ENCODE measurements at places on chromosomes 3 and 15.

- DNase-seq: no peak
Measured at GRCh38 chr3:117630469-117630868, 920.9 kb downstream of the TUSC7 start.

GRCh38 chr3:185714085-185714484 lies 110.8 kb downstream of the IGF2BP2 start:
- DNase-seq: no peak

DNA sequence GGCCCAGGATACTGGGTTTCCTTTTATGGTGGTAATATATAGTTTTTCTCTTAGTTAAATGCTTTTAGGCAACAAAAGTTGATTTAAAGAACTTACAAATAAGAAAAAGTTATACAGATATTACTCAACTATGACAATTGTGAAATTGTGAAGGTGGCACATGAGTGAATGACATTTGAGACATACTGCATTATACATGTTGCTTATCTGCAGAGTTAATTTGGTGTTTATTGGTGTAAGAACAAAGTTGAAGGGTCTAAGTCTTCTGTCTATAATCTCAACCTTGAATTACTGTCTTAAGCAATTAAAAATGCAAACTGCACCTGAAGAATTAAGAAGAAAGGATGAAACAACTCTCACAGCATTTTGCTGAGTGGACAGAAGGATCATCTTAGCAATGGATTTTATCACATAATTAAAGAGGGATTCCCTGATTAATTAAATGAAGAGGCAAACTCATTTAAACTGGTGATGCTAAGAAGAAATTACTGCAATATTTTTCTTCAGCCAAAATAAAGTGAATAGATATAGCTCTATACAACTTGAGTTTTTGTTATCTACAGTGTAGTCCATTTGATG lies 298.9 kb upstream of the TGFBR2 start:
- DNase-seq: no peak

DNA sequence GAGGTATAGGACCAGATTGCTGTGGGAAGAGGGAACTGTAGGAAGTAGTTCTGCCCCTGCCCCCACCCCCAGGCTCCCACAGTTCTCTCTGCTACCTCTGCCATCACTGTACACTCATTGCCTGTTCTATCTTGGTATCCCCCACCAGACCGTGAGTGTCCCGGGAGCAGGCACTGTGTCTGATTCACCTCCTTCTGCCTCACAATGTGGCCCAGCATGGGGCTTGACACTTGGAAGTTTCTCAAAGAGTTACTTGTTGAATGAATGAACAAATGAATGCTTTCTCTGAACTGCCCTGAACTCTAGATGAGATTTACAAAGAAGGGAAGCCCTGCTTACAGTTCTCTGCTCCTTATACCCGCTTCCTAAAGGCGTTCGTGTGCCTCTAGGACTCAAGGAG lies 27.1 kb upstream of the PIK3CB start:
- no peak for DNase-seq

DNA sequence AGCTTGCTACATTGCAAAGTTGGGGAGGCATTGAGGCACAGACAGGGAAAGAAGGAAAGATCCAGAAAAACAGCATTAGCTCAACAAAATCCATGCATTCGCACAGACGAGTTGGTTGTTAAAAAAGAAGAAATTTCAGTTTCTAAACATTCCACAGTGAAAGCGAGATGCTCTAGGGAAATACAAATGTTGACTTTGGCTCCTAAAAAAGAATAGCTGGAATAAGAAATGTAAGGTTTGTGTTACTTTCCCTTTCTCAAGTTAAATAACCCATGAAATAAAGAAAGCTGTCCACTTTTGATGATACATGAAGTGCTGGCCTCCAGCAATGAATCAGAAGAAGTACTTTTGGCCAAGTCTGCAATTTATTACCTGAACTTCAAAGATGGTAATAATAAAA lies 465.1 kb downstream of the ERC2 start:
- DNase-seq: no peak

GRCh38 chr3:48652923-48653715 lies 9.6 kb downstream of the CELSR3 start:
- DNase-seq: no peak

DNA sequence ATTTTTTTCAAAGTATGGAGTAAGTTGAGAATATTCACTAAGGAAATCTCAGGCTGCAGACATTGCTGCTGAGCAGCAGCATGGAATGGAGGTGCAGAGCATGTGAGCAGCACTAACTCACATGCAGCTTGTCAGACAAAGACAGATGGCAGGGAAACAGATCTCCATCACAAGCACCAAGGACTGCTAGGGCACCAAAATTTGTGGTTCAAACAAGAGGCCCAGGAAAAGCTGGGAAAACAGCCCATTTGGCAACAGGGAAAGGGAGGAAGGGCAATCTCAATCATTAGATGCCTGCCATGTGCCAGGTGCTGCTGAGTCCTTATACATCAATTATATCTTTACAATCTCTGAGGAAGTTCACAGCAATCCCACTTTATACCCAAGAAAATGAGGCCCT lies 47.2 kb upstream of the EIF1B start:
- no peak for DNase-seq

DNA sequence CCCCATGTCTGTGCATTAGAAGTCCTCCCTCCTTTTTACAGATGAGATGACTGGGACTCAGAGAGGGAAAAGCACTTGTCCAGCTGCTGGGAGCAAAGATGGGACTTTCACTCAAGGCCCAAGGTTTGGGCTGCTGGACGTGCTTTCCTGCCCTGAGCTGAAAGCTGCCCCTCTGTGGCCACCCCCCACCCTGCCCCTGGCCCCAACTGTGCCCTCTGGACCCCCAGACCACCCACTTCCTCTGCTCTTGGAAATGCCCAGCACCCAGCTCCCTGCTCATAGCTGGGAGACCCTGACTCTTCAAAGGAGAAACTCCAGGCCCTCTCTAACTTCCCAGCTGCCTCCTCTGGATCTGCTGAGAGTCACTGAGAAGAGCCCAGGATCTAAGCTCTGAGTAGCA lies 20.7 kb downstream of the GRIP2 start:
- no peak for DNase-seq

DNA sequence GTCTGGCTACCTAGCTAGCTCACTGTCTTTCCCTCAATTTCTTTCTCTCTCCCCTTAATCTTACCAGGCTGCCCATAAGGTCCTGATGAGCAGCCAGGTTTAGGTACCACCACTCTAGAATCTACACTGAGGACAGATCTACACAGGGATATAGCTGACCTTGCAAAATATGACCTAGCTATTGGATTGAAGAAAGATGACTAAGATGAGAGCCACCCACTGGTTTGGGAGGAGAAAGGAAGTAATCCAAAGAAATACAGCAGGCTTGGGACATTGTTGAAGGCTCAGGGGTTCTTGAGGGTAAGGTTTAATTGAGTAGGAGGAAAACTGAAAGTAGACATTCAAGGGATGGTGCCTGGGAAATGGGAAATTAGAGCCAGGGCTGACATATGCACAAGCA lies 142.0 kb upstream of the TMC3 start:
- no peak for DNase-seq

DNA sequence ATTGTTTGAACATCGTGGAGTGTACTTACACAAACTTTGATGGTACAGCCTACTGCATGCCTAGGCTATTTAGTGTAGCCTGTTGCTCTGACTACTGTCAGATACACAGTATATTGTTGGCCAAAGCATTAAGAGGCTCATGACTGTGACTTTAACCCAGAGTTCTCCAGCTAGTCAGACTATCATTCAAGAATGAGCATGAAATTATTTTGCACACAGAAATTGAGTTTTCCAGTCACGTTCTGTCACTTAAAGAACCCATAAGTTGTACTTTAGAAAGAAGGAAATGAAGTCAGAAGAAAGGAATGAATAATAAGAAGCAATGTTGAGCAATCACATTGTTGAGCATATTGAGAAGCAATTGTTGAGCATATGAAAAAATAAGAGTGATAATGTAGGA lies 37.6 kb upstream of the SLC22A13 start:
- DNase-seq: no peak

- no peak for DNase-seq
Measured at GRCh38 chr3:103169289-103169688, 734.5 kb downstream of the ZPLD1 start.

GRCh38 chr3:17508180-17508752 lies 234.2 kb downstream of the TBC1D5 start:
- DNase-seq: no peak

DNA sequence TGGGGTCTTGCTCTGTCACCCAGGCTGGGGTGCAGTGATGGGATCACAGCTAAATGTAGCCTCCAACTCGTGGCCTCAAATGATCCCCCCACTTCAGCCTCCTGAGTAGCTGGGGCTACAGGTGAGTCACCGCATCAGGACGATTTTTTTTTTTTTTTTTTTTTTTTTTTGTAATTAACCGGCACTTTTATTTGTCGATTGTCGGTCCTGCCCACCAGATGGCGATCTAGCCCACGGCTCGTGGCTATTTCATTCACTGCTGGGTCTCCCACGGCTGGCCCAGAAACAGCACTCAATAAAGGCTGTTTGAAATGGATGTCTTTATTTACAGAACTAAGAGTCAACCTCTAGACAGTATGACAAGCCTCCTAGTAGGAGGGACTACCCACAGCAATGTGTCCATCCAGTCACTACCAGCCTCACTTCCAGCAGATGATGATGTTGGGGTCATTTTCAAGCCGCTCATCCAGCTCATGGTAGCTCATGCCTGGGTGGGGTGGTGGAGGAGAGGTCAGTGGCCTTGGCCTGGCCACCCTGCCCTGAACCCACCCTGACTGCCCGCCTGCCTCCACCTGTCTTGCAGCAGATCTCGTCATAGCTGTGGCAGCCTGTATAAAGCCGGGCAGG lies 1.8 kb upstream of the ZMYND10 start:
- peak; percentile 50 for DNase-seq

DNA sequence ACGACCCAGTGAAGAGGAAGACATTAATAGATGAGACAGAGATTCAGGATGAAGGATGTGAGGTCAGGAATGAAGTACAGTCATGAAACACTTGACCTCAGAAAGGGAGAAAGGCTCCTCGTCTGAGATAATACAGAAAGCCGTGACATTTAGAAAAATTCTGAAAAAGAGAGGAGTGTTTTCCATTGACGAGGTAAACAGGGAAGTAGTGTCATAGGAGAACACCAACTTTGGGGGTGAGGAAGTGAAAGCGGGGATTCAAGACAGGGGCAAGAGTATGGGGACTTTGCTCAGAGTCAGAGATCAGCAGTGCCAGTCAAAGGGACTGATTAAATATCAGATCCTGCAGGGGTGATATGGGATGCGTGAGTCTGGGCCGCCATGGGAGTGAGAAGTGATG lies 160.9 kb downstream of the PLCL2 start:
- DNase-seq: no peak

DNA sequence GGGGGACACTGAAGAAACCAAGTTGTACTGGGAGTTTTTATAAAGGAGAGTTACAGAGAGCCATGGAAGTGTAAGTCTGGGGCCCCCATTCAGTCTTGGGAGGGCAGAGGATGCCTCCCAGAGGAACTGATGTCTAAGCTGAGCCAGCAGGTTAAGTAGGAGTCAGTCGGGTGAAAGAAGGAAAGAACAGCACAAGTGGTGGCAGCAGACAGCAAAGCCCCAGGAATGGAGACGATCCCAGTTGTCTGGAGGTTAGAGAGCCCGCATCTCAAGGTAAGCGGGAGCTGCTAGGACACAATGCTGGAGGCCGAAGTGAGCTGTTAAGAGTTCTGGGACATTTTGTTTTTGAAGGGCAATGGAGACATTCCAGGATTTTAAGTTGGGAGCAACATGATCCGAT lies 88.8 kb downstream of the TAMM41 start:
- no peak for DNase-seq

DNA sequence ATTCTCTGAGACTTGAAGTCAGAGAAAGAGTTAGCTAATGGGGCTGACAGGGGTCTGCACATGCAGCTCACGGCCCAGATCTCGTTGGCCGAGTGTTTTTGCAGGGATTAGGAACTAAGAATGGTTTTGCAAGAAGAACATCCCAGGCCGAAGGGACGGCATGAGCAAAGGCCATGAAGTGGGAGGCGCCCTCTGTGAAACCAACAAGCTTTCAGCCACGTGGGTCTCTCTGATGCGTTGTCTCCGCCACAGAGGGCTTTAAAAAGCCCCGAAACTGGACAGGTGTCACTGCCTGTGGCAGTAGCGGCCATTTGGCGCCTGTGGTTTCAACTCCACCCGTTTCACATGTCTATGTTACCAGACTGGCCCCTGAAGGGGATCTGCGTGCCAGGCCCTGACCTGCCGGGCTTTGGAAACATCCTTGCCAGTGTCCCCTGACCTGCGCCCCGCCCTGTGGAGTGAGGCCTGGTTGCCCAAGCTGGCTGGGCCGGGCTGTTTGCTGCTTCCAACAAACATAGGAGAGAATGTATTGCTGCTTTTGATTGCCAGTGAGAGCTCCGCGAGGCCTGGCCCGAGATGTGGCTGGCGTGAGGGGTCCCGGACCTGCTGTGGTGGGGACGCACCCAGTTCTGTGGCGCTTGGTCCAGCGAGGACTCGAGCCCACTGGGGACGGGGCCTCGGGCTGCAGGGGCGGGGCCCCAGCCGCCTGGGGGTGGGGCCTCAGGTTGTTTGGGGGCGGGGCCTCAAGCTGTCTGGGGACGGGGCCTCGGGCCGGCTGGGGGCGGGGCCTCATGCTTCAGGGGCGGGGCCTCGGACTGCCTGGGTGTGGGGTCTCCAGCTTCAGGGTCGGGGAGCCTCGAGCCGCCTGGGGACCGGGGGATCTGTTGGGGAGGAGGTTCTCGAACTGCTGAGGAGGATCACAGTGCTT lies 30.4 kb downstream of the GOLGA6L2 start:
- DNase-seq: no peak

DNA sequence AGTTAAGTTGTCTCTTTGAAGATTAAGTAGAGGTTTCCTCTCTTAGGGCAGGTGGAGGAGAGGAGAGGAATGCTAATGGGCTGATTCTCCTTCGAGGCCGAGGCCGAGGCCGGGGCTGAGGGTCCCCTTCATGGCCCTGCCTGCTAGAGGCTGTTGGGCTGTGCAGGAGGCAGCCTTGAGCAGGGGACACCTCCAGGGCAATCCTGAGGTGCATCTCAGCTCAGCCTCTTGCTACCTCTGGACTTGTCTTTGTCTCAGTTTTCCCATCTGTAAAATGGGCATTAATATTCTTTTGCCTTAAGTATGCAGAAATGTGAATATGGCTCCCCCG lies 97.7 kb upstream of the PRR20G start:
- no peak for DNase-seq

GRCh38 chr3:36219398-36219797 lies 160.9 kb upstream of the STAC start:
- DNase-seq: no peak

- DNase-seq: no peak
Measured at GRCh38 chr15:51580385-51580784, 42.2 kb downstream of the DMXL2 start.

DNA sequence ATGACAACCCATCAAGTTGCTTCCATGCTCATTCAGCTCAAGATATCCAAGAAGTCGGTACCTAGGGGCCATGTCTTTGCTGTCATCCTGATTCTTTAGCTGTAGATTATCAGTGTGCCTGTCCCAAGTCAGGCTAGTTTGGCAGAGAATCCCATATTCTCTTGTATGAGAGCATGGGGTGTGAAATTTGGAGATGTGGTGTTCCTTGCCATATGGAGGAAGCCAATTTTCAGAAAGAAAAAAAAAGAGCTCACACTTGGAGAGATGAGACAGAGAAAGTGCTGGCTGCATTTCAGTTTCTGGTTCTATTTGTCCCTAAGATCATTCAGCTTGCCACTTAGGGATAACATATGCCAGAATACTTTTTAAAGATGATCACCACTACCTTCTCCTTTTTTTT lies 52.3 kb upstream of the SLC4A7 start:
- DNase-seq: no peak

Data from GDM1 (cell line).